Heart left ventricle (tissue), 16 donors: ENCODE measurements at places on chromosomes 11 and 22. TPM values are rescaled to one million over a fixed set of nuclear protein-coding genes. Genes with fewer than 3 reads are reported as not detected.
A peak's percentile ranks its signal among the peaks of the same experiment; 100 is the strongest.

The MTNR1B gene
- polyA plus RNA-seq = not detected

The SSH3 gene
- polyA plus RNA-seq = 8.1 TPM

The NFAM1 gene
- 0.42 TPM for polyA plus RNA-seq

The TUBA8 gene
- 338 TPM for polyA plus RNA-seq

The NPAS4 gene
- polyA plus RNA-seq = 0.04 TPM

The MS4A6E gene
- polyA plus RNA-seq = not detected

The TEX12 gene
- 0.27 TPM for polyA plus RNA-seq

The CLMP gene
- polyA plus RNA-seq = 1.9 TPM

DNA sequence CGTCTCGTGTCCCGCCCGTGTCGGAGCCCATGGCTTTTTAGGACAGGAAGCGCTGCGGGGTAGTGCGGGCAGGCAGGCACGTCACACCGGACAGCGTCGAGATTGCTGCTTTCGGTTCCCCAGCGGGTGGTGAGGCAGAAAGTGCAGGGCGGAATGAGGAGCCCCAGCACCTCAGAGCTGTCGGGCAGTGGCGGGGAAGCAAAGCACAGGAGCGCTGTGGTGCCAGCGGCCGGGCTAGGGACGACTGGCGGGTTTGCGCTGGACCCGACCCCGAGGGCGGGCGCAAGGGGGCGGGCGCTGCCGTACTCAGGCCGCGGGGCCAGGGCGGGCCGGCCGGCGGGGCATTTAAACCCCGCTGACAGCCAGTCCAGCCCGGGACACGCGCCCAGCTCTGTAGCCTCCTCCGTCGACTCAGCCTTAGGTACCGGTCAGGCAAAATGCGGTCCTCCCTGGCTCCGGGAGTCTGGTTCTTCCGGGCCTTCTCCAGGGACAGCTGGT is at the start of gene SLC37A2:
Gene SLC37A2 (plus strand): TSS at position 375 of the 498 bp plus-strand sequence. CDS start 63 bp downstream, at position 438.
- no peaks in the 10 kb centered on the region for H3K36me3 ChIP-seq
- H3K27me3 ChIP-seq = no peaks in the 10 kb centered on the region
- peak; percentile 59 for DNase-seq
- H3K27ac ChIP-seq = peak within 1 kb of the TSS; percentile 90

GRCh38 chr11:58629857-58630256 is 7.4 kb downstream of the CNTF start:
- peaks cover 4% of the 10 kb centered on the region for H3K4me1 ChIP-seq
- no peak overlapping the region for H3K4me3 ChIP-seq
- H3K27ac ChIP-seq = no peak overlapping the region
- peaks cover 10% of the 10 kb centered on the region for H3K36me3 ChIP-seq

- peaks cover 19% of the 10 kb centered on the region for H3K4me1 ChIP-seq
- DNase-seq = no peak
- H3K27me3 ChIP-seq = no peaks in the 10 kb centered on the region
- peak within 1 kb of the TSS; percentile 93 for H3K27ac ChIP-seq
- no peaks in the 10 kb centered on the region for H3K36me3 ChIP-seq
Measured at GRCh38 chr11:75351541-75351790, at the start of gene ARRB1. Gene ARRB1 (minus strand): TSS chr11:75351661. CDS start chr11:75351607, 54 bp downstream.

- H3K36me3 ChIP-seq = peaks cover 42% of the 10 kb centered on the region
- no peaks in the 10 kb centered on the region for H3K27me3 ChIP-seq
- H3K27ac ChIP-seq = no peak overlapping the region
- no peak overlapping the region for H3K4me3 ChIP-seq
- DNase-seq = peak; percentile 50
Measured at GRCh38 chr22:39434243-39434653, 22.6 kb upstream of the MGAT3 start.

DNA sequence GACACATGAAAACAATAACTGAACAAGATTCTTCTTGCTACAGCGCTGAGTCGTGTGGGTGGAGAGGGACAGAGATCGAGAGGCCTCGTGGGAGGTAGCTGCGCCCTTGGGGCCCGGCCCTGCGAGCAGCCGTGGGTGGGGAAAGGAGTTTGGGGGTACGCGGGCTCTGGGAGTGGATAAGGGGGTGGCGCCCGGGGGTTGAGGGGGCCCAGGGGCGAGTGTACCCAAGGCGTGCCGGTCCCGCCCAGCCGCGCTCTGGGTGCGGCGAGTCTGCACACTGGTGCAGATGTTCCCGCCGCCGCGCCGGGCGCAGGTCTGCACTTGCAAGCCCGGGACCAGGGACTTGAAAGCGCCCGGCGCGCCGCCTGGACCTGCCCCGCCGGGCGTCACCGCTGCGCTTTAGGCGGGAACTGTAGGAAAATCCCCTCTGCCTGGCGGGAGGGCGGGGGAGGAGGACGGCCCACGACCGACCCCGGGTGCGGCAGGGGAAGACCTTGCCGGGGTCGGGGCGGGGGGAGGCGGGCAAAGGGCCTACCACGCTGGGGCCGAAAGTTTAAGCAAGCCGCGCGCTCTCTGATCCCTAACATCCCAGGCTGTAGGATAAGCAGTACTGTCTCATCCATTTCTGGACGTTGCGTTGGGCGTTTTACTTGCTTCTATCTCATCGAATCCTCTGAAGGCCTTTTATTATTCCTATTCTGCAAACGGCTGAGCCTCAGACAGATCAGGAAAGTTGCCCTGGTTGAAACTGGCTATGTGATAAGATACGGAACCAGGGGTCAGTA is 1.4 kb upstream of the KREMEN1 start:
- H3K4me1 ChIP-seq = no peaks in the 10 kb centered on the region
- DNase-seq = peak; percentile 61
- no peaks in the 10 kb centered on the region for H3K36me3 ChIP-seq
- H3K4me3 ChIP-seq = peak overlapping the region; percentile 16
- no peak overlapping the region for H3K27ac ChIP-seq

- H3K27ac ChIP-seq = no peak overlapping the region
- H3K4me3 ChIP-seq = no peak overlapping the region
- H3K36me3 ChIP-seq = no peaks in the 10 kb centered on the region
- H3K27me3 ChIP-seq = no peaks in the 10 kb centered on the region
Measured at GRCh38 chr11:66885950-66886440, 29.1 kb downstream of the LRFN4 start.

- no peaks in the 10 kb centered on the region for H3K36me3 ChIP-seq
- H3K27me3 ChIP-seq = no peaks in the 10 kb centered on the region
- H3K4me1 ChIP-seq = peaks cover 45% of the 10 kb centered on the region
- H3K27ac ChIP-seq = peak overlapping the region; percentile 93
- peak overlapping the region; percentile 96 for H3K4me3 ChIP-seq
Measured at GRCh38 chr11:9385327-9385899, 961 bp downstream of the IPO7 start.

- DNase-seq = no peak
- no peak overlapping the region for H3K27ac ChIP-seq
- H3K27me3 ChIP-seq = no peaks in the 10 kb centered on the region
- H3K36me3 ChIP-seq = no peaks in the 10 kb centered on the region
- H3K4me3 ChIP-seq = no peak overlapping the region
- H3K4me1 ChIP-seq = no peaks in the 10 kb centered on the region
Measured at GRCh38 chr11:130023204-130023603, 20.6 kb upstream of the PRDM10 start.

DNA sequence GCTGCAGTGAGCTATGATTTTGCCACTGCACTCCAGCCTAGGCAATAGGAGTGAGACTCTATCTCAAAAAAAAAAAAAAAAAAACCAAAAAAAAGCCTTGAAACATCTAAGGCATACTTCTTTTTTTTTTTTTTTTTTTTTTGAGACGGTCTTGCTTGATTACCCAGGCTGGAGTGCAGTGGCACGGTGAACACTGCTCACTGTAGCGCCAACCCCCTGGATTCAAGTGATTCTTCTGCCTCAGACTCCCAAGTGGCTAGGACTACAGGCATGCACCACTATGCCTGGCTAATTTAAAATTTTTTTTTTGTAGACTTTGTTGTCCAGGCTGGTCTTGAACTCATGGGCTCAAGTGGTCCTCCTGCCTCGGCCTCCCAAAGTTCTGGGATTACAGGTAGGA is 19.5 kb downstream of the ARFGAP3 start:
- peaks cover 90% of the 10 kb centered on the region for H3K36me3 ChIP-seq
- H3K27me3 ChIP-seq = no peaks in the 10 kb centered on the region
- no peak overlapping the region for H3K27ac ChIP-seq

DNA sequence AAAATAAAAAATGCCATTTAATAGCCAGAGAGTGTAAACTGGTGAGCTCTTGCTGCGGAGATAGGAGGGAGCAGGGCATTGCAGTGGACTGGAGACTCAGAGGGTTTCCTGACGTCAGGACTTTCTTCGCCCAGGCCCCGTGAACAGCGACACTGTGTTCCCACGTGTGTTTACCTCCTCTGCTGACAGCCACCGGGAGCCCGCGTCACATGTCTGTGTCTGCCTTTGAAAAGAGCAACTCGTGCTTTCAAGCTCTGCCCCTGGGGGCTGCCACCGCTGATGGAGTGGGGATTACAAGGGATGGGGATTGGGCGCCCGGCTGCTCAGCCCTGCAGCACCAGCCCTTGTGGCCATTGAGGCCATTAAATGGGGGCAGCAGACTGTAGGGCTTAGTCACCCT is 3.3 kb downstream of the TANGO2 start:
- DNase-seq = peak; percentile 81
- H3K27me3 ChIP-seq = no peaks in the 10 kb centered on the region
- H3K4me3 ChIP-seq = no peak overlapping the region
- H3K36me3 ChIP-seq = no peaks in the 10 kb centered on the region

GRCh38 chr11:93969925-93970922 is 50.9 kb upstream of the HEPHL1 start:
- H3K4me3 ChIP-seq = no peak overlapping the region
- no peak for DNase-seq
- no peaks in the 10 kb centered on the region for H3K27me3 ChIP-seq

DNA sequence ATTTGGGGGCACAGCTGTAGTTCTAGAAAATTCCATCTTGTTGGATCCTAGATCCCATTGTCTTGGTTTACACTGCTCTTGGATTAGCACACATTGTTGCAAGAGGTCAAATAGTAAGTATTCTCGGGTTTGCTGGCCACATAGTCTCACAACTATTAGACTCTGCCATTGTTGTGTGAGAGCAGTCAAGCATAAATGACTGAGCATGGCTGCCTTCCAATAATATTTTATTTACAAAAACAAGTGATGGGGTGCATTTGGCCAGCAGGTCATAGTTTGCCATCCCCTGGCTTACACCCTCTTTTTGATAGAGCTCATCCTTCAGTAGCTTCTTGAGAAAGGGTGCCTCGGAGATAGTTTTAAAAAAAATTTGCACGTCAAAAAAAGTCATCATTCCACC is 77.9 kb upstream of the ALX4 start:
- no peak for DNase-seq
- H3K27me3 ChIP-seq = no peaks in the 10 kb centered on the region
- no peak overlapping the region for H3K27ac ChIP-seq
- H3K4me1 ChIP-seq = no peaks in the 10 kb centered on the region
- no peak overlapping the region for H3K4me3 ChIP-seq

DNA sequence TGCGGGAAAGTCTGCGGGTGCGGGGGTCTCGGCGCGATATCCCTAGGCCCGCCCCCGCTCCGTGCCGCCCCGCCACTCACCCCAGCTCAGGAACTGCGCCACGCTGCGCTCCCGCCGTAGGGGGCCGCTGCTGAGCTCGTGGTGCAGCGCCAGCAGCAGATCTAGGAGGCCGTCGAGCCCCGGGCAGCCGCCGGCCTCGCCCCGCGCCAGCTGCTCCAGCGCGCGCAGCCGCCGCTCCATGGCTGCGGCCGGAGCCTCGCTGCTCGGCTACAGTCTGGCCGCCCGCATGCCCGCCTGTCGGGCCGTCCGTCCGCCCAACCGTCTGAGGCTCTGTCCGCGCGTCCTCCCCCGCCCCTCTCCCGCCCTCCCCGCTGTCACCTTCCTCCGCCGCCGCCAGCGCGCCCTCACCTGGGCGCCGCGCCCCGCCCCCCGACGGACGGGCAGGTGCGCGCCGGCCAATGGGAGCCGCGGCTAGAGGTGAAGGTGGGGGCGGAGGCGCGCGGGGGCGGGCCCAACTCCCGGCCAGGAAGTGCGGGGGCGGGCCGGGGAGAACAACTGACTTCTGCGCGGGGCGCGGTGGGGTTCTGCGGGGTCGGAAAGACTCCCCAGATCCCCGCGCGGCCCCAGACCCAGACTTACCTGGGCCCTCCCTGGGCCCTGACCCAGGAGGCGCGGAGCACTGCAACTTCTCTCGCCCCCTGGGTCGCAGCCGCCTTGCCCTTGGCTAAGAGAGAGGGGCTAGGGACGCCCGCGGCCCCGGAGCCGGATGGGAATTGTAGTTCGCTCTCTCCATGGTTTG is at the start of gene CDC42BPG:
Gene CDC42BPG (minus strand): TSS at position 324 of the 799 bp plus-strand sequence. CDS start 84 bp downstream, at position 240.
- no peaks in the 10 kb centered on the region for H3K27me3 ChIP-seq
- DNase-seq = peak; percentile 56
- H3K36me3 ChIP-seq = no peaks in the 10 kb centered on the region
- H3K4me1 ChIP-seq = peaks cover 32% of the 10 kb centered on the region
- H3K4me3 ChIP-seq = peak within 1 kb of the TSS; percentile 32

DNA sequence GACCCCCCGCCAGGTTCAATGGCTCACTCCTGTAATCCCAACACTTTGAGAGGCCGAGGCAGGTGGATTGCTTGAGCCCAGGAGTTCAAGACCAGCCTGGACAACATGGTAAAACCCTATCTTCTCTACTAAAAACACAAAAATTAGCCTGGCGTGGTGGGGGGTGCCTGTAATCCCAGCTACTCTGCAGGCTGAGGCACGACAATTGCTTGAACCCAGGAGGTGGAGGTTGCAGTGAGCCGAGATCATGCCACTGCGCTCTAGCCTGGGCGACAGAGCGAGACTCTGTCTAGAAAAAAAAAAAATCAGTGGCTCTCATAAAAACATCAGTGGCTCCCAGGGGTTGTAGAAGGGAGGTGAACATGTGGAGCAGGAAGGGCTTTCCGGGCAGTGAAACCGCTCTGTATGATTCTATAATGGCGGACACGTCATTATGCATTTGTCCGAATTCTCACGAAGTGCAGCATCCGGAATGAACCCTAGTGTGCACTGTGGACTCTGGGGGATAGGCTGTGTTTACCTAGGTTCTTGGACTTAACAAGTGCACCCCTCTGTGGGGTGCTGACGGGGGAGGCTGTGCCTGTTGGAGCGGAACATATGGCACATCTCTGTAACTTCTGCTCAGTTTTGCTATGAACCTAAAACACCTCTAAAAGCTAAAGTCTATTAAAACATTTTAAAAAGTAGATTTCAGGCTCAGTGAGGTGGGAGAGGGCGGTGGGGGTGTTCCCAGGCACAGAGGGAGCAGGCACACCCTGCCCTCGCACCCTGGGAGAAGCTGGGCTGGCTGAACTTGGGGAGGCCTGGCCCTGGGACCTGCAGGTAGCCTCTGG is 49.1 kb upstream of the SEPTIN5 start:
- no peaks in the 10 kb centered on the region for H3K36me3 ChIP-seq
- H3K27me3 ChIP-seq = no peaks in the 10 kb centered on the region
- H3K4me1 ChIP-seq = peaks cover 25% of the 10 kb centered on the region
- no peak overlapping the region for H3K4me3 ChIP-seq

DNA sequence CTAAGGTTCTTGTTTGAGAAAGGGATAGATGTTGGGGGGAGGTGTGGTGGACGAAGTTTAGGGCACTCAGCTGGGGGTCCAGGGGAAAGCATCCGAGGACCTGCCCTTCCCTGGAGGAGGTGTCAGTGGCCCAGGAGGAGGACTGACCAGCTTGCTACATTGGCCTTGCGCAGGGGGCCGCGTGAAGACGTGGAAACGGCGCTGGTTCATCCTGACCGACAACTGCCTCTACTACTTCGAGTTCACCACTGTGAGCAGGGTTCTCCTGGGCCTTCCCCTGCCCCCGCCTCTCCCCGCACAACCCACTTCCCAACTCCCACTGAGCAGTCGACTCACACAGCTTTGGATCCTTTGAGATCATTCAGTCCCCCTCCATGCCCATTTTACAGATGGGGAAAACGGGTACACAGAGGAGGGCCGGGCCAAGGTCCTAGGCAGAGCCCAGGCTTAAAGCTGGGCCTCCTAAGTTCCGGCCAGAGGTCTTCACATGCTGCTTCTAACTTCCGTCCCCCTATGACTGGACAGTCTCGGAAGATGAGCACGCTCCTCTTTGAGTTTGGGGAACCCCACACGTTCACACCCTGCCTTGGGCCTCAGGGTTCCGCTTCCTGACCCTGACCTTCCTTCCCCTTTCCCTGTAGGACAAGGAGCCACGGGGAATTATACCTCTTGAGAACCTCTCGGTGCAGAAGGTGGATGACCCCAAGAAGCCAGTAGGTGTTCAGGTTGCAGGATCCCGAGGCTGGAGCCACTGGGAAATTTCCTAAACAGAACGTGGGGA is 28.7 kb downstream of the CYTH4 start:
- no peak overlapping the region for H3K4me3 ChIP-seq
- DNase-seq = no peak
- H3K27me3 ChIP-seq = no peaks in the 10 kb centered on the region
- H3K36me3 ChIP-seq = no peaks in the 10 kb centered on the region
